ENCODE measurements at places on chromosomes 2 and 18. TPM values are rescaled to one million over a fixed set of nuclear protein-coding genes. Genes with fewer than 3 reads are reported as not detected.

RAPGEF4 gene
- total RNA-seq: 1.2 TPM

MGAT4A gene
- total RNA-seq: 7.5 TPM

FBXO36 gene
- 2.8 TPM for total RNA-seq

ITGB6 gene
- total RNA-seq: 37.7 TPM

TXNDC2 gene
- 0.04 TPM for total RNA-seq

PID1 gene
- total RNA-seq: 27.4 TPM

GRCh38 chr2:241321033-241321432 is 5.3 kb downstream of the SEPTIN2 start:
- DNase-seq: no peak
- H3K36me3 ChIP-seq: peaks cover 8% of the 10 kb centered on the region
- H3K4me1 ChIP-seq: peaks cover 12% of the 10 kb centered on the region
- no peak overlapping the region for H3K27ac ChIP-seq
- H3K4me3 ChIP-seq: no peak overlapping the region

GRCh38 chr2:172084645-172085459 is 455 bp upstream of the DLX1 start:
- DNase-seq: peak; percentile 90
- no peak overlapping the region for H3K27ac ChIP-seq
- peaks cover 100% of the 10 kb centered on the region for H3K27me3 ChIP-seq
- peak overlapping the region; percentile 44 for H3K4me3 ChIP-seq

DNA sequence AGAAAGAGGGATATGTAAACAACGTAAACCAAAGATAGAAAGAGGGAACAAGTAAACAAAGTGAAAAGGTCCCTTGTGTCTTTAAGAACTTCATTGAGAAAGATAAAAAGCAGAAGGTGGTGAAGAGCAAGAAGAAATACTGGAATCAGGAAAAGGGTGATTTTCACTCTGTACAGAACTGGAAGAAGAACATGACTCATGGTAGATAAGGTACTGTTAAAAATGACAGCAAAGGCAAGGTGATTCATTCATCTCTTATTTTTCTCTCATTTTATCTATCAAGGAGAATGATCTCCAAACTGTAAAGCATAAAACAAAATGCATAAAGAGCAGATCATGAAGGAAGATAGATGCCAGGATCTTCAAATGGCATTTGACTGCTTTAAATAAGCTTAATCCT is 724.6 kb upstream of the CELF4 start:
- H3K4me3 ChIP-seq: no peak overlapping the region
- no peak overlapping the region for H3K27ac ChIP-seq
- DNase-seq: no peak
- H3K4me1 ChIP-seq: no peaks in the 10 kb centered on the region
- H3K36me3 ChIP-seq: no peaks in the 10 kb centered on the region
- no peaks in the 10 kb centered on the region for H3K27me3 ChIP-seq

- no peak for DNase-seq
- no peaks in the 10 kb centered on the region for H3K36me3 ChIP-seq
- H3K27ac ChIP-seq: no peak overlapping the region
- H3K4me3 ChIP-seq: no peak overlapping the region
Measured at GRCh38 chr2:82674652-82675051, 1784.4 kb downstream of the SUCLG1 start.

GRCh38 chr18:32251466-32251865 is 61.6 kb downstream of the MEP1B start:
- no peak overlapping the region for H3K4me3 ChIP-seq
- no peak overlapping the region for H3K27ac ChIP-seq
- no peaks in the 10 kb centered on the region for H3K4me1 ChIP-seq
- H3K27me3 ChIP-seq: no peaks in the 10 kb centered on the region

GRCh38 chr2:111668274-111668616 is 215.7 kb downstream of the ANAPC1 start:
- no peaks in the 10 kb centered on the region for H3K36me3 ChIP-seq
- DNase-seq: no peak
- no peak overlapping the region for H3K4me3 ChIP-seq
- H3K27me3 ChIP-seq: peaks cover 2% of the 10 kb centered on the region

GRCh38 chr18:47771922-47772321 is 158.5 kb downstream of the SMAD2 start:
- H3K27ac ChIP-seq: no peak overlapping the region
- H3K4me1 ChIP-seq: no peaks in the 10 kb centered on the region
- no peaks in the 10 kb centered on the region for H3K27me3 ChIP-seq
- DNase-seq: no peak
- no peaks in the 10 kb centered on the region for H3K36me3 ChIP-seq

GRCh38 chr2:118529908-118530599 is 317.4 kb downstream of the EN1 start:
- no peaks in the 10 kb centered on the region for H3K36me3 ChIP-seq
- H3K27ac ChIP-seq: no peak overlapping the region
- H3K27me3 ChIP-seq: no peaks in the 10 kb centered on the region
- no peak overlapping the region for H3K4me3 ChIP-seq

DNA sequence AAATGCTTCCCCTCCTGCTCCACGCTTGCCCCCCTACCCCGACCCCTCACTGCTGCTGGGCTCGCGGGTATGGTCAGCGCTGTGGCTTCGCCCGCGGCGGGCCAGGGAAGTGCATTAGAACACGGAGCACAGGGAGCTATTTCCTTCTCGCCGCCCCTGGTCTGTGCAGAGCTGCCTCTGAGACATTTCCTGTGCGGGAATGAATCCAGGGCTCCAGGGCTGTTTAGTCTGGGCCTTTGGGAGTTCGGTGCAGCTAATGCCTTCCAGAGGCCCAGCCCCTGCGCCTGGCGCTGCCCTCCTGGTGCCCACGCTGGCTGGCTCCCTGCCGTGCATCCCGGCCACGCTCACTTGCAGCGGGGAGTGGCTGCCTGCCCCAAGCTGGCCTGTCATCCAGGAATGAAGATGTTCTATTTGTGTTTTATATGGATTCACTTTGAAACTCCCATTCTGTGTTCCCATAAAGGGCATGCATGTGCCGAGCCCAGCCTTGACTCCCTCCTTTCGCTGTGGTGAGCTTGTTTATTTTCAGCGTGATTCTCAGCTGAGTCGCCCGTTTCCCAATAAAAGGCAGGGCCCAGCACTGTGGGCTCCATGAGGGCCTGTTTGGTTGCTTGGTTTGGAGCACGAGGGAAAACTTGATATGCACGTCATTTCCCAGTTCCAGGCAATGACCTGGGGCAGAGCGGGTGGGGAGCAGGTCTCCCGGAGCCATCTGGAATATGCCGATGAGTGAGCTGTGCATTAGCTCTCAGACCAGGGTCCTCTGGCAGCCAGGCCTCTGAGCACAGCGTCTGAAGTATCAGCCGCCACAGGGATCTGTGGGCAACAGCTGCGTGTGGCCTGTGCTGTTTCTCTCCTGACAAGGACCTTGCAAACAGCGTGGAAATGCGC is 42.7 kb downstream of the SH3RF3 start:
- H3K36me3 ChIP-seq: no peaks in the 10 kb centered on the region
- peaks cover 31% of the 10 kb centered on the region for H3K4me1 ChIP-seq
- peak overlapping the region; percentile 57 for H3K27ac ChIP-seq
- H3K27me3 ChIP-seq: peaks cover 5% of the 10 kb centered on the region
- no peak overlapping the region for H3K4me3 ChIP-seq

- H3K4me1 ChIP-seq: peaks cover 12% of the 10 kb centered on the region
- no peak overlapping the region for H3K4me3 ChIP-seq
Measured at GRCh38 chr2:18118703-18119102, 240.2 kb downstream of the KCNS3 start.

DNA sequence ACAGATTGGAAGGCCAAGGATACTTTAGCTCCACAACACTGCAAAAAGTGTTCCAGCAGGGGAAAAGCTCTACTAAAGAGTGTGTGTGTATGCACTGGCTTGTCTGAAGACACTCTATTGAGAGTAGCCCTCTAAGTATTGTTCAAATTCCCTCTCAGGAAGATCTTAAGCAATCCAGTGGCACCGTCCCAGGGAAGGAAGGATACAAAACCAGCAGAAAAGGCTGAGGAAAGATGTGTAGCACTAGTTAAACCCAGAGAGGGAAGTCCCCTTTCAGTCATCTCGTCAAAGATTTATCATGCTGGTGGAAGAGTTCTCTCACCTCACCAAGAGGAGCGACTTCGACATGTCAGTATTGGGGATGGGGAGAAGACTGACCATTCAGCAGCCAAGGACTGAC is 50.5 kb downstream of the DHRS9 start:
- H3K27ac ChIP-seq: no peak overlapping the region
- no peak for DNase-seq
- H3K36me3 ChIP-seq: no peaks in the 10 kb centered on the region
- no peaks in the 10 kb centered on the region for H3K27me3 ChIP-seq

DNA sequence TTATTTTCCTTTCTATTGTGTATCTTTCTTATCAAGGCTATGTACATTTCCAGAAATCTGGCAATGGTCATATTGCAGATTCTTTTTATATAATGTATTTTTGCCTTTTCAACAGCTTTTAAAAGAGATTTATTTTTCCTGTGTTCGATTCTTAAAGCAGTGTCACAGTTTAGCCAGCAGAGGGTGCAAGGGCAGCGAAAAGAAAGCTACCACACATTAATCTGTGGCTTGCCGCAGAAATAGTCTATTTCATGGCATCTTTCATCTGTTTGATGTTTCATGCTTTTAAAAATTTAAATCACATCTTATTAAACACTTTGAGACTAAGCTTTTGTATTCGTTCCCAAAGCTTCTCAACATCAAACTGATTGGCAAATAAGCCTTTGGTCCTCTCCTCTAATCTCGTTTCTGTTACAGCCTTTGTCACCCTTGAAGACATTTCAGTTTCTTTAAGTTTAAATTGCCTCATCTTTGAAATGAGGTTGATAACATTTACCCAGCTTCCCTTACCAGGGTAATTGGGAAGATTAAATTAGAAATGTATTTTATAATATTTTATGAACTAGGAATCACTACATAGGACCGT is 73.3 kb downstream of the PIK3C3 start:
- H3K27me3 ChIP-seq: no peaks in the 10 kb centered on the region
- H3K4me1 ChIP-seq: no peaks in the 10 kb centered on the region
- no peak overlapping the region for H3K4me3 ChIP-seq
- H3K27ac ChIP-seq: no peak overlapping the region
- peaks cover 9% of the 10 kb centered on the region for H3K36me3 ChIP-seq

DNA sequence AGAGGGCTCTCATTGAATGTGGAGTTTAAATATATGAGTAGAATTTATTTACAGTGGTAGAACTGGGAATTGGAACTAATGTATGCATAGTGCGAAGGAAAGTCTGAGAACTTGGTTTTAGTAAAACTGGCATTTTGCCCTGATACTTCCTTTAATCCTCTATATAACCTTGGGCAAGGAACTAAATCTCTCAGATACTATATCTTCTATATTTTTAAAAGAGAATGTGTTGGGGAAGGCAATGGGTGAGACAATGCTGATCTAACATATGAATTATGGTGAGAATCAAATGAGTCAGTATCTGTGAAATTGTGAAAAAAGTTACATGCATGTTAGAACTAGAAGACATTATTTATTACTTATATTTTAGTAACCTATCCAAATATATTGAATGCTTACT is 2109.4 kb upstream of the PIK3C3 start:
- H3K36me3 ChIP-seq: no peaks in the 10 kb centered on the region
- no peak overlapping the region for H3K27ac ChIP-seq
- DNase-seq: peak; percentile 43
